ENCODE measurements at places on chromosomes 3 and 15.

DNA sequence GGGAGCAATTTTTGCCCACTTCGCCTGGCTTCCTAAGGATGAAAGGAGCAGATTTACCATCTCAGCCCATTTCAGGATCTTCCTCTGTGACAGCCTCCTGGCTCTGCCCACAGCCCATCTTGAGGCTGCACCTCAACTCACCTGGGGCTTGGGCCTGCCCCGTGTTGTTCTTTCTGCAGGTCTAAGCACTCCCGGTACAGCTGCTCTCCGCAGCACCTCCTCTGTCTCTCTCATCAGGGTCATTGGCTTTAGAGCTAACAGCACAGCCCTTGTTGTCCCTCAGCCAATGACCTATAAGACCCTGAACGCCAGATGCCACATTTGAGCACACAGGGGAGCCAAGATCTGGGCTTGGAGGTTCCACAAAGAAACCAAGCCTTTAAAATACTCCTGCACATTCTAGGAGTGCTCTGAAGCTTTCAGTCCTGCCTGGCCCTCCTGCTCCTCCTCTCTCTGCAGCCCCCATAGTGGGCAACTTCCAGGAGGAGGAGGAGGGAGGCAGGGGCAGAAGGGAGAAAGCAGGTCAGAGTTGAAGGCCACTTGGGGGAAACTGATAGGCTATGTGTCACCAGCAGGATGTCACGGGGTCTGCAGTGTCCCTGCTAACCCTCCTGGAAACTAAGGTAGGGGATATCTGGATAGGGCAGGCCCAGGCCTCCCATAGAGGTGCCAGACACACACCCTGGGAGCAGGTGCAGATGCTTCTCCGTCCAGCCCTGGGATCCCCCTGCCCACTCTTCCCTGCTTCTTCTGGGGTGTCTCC is 115.6 kb downstream of the ETFA start:
- DNase-seq = no peak

DNA sequence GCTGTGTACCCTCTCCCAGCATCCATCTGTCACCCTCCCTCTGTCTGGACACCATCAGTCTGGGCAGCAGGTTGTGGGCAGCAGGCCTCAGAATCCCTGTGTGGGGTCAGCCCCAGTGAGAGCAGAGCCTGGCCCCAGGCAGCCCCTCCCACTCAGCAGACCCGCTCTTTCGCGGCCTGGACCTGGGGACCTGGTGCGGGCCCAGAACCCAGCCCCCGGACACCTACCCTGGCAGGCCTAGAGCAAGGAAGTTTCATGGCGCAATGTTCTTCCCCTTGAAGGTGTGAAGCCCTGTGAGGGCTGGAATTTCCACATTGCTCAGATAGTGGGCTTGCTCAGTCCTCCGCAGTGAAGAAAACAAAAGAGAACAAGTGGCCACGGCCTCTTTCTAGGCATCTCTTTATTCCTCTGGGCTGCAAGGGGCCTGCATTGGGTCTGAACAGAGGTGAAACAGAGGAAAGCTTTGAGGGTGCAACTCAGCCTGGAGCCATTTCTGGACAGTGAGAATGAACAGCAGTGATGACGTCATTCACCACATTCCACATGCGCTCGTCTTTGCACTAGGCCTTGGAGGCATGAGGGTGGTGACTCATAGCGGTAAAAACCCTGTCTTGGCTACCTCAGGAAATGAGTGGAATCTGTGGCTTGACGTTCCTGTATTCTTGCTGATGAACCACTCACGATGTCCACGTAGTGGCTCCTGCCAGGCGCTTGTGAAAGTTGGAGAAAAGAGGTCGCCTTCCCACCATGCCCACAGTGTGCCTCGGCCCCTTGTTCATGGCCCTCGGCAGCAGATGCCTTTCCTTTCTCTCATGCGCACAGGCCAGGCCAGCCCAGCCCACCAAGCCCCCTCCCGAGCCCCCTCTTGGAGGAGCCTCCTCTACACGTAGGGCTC is 66.1 kb downstream of the SLC30A4 start:
- peak; percentile 50 for DNase-seq

GRCh38 chr15:58870451-58870850 is 63.0 kb downstream of the SLTM start:
- no peak for DNase-seq

DNA sequence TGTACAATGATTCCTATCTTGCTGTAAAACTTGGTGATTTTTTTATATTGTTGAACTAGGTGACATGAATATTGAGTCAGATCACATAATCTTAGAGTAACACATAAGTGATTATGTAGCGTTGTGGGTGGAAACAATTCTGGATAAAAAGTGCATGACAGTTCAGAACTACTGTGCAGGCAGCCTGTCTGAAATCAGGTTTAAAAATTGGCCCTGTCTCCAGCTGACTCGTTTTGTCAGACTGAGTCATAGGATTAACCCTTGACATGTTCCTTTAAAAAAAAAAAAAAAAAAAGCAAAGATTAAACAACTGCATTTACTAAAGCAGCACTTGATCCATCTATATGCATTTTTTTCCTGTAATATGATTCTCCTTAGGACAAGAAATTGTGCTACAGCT is 160.0 kb upstream of the CGNL1 start:
- no peak for DNase-seq

GRCh38 chr3:185716436-185717108 is 108.3 kb downstream of the IGF2BP2 start:
- DNase-seq = no peak

- peak; percentile 43 for DNase-seq
These were observed 654.4 kb upstream of the ADAMTS9 start for GRCh38 chr3:65342084-65342683.

DNA sequence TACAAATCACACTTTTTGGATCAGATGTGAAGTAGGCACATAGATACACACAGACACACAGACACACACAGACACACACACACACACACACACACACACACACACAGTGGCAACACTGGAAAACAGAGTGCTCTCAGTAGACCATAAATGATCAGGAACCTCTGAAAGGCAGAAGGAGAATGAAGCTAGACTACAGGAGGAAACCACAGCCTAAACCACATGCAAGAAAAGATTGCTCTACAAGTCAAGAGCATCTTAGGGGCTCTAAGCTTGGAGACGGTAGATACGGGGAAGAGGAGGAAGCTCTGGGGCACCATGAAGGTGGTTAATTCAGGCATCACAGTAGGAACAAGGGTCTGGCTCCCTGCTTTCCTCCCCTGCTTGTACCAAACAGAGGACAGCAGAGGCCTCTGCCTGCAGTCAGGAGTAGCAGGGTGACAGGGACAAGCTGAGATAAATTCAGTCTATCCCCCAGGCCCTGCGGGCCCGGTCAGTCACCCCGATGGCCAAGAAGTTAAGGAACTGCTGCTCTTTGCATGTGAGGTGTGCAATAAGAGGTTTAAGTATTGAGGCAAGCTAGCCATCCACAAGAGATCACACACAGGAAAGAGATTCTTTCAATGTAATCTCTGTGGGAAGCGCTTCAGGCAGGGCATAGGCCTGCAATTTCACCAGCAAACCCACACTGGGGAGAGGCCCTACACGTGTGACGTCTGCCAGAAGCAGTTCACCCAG is 23.5 kb upstream of the ARPIN start:
- no peak for DNase-seq
